ENCODE measurements at places on chromosomes 4 and X.
A peak's percentile ranks its signal among the peaks of the same experiment; 100 is the strongest.

- no peak for DNase-seq
These were observed 1.9 kb downstream of the NPNT start for GRCh38 chr4:105896984-105897775.

DNA sequence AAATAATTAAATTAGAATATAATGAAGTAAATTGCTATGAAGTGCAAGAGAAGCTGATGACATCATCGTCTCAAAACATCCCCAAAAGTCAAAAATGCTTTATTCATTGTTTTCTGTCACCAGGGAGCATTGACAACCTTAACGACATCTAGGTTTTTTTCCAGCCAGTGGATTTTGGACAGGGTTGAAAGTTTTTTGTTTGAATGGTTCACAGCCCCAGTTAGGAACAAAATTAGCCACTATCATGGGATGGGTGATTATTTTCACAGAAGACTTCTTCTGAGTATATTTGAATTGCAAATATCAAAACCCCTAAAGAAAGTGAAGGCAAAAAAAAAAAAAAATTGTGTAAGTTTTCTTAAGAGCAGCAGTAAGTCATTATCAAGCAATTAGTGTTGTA is 826.1 kb downstream of the STPG2 start:
- no peak for DNase-seq

DNA sequence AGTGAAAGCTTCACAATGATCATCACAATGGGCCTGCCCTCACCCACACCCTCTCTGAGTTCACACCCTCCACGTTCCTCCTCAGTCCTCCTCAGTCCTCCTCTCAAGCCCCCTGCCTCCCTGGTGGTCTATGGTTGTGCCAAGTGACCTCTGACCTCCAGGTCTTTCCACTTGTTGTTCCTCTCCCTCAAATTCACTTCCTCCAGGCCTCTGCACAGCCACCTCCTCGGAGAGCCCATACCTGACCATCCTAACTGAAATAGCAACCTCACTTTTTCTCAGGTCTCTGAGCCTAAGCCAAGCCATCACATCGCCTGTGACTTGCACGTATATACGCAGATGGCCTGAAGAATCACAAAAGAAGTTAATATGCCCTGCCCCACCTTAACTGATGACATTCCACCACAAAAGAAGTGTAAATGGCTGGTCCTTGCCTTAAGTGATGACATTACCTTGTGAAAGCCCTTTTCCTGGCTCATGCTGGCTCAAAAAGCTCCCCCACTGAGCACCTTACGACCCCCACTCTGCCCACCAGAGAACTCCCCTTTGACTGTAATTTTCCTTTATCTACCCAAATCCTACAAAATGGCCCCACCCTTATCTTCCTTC is 293.4 kb upstream of the TENM3 start:
- DNase-seq, result no peak

- no peak for DNase-seq
These were observed 136.5 kb upstream of the HS3ST1 start for GRCh38 chr4:11565213-11565612.

DNA sequence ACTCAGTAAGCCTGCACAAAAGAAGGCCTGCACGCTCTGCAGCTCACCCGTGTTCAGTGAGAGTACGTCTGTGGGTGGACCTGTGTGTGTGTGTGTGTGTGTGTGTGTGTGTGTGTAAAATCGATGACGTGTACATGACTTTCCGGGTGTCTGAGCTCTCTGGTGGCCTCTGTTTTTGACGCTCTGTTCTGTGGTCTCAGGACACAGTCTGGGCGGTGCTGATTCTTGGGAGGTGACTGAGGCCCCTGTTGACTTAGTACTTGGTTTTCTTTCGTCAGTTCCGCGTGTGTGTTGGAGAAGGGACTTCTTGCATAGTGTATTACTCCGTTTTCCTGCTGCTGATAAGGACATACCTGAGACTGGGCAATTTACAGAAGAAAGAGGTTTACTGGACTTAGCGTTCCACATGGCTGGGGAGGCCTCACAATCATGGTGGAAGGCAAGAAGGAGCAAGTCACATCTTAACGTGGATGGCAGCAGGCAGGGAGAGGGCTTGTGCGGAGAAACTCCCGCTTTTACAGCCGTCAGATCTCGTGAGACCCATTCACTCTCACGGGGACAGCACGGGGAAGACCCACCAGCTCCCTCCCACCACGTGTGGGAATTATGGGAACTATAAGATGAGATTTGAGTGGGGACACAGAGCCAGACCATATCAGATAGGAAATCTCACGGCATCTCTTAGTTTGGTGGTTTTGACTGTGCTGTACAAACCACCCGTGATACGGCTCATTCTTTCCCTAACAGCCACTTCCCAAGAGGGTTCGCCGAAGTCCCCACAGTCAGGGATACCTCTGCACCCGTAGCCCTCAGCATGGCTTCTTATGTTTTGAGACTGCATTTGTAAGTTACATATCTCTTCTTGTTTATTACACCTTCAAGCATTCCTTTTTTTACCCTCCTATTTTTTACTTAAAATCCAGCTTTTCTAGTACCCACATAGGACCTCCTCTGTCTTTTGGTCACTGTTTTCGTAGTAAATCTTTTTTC is 24.5 kb downstream of the UVSSA start:
- DNase-seq, result no peak

- DNase-seq, result no peak
These were observed 50.1 kb downstream of the YTHDC1 start for GRCh38 chr4:68299492-68300457.

- no peak for DNase-seq
These were observed 174.3 kb upstream of the SFRP2 start for GRCh38 chr4:153963216-153963615.

DNA sequence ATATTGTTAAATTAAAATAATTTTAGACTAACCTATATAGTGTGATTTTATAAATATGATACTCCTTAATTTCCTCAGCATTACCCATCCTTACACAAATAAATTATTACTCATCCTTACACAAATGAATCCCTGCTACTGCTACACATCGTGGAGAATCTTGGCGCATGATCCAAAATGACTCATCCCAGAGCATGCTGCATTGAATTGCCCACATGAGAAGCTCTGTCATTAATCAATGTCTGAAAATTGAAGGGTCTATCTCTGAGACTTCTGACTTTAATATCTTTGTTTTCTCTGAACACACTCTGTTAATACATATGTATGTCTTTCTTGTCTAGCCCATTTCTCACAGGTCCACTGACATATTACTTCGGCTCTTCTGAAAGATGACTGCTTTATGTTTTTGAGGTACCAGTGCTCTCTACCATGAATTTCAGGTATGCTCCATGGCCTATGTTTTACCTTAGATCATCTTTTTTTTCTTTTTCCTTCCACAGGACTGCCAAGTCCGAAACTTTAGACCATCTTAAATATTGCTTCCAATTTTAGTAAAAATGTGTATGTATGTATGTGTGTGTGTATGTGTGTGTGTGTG is 15.7 kb upstream of the DUSP21 start:
- no peak for DNase-seq

DNA sequence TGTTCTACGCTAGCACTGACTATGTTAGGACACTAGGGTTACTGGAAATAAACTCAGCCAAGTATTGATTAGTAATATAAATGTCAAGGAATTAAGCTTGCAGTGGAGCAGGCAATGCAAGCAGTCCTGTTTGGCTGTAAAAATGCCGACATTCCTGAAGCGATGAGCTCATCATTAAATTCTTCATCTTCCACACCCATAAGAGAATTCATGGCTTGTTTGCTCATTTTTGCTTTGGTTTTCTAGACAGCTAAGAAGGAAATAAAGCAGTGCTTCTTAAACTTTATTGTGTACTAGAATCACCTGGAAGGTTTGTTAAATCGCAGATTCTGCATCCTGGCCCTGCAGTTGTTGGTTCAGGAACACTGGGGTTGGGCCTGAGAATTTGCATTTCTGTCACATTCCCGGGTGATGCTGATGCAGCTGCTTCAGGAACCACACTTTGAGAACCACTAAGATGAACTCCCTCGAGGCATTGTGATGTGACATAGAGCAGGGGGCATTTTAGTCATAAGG is 17.8 kb downstream of the ANXA3 start:
- DNase-seq, result peak; percentile 22

DNA sequence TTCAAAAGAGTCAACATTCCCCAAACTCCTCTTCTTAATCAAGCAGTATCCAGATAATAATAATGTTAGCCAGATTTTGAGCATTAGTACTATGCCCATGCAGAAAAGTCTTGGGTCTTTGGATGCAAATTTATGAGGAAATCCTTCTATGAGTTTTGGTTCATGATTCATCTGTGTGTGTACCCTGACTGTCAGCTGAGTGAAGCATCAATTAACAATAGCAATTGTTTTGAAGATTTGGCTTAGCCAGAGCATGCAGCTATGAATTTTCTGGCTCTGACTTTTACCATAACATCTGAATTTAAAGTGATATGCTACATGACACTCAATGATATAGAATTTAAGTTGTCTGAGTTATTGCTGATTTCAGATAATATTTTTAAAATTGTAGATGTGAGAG is 145.8 kb downstream of the KLHL4 start:
- DNase-seq, result no peak

- peak; percentile 13 for DNase-seq
These were observed 78.7 kb downstream of the RBM47 start for GRCh38 chr4:40550948-40551462.

GRCh38 chr4:100103671-100104070 is 86.6 kb downstream of the DDIT4L start:
- DNase-seq, result no peak

- peak; percentile 19 for DNase-seq
These were observed 301.9 kb upstream of the ARSJ start for GRCh38 chr4:114281164-114281960.

DNA sequence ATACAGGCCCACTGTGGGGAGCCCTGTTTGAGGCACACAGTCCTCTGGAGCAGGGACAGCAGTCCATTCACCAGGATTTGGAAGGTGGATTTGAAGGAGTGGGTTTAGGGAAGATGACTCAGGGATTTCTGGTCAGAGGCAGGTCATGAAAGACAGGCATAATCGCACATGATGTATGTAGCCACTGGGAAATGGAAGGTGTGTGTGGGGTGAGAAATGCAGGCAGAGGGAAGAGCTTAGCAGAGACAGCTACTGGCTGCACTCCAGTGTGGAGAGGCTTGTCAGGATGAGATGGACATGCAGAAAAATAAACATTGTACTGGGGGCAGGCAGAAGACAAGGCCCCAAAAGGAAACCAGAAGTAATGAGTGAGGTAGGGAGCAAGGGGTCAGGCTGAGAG is 85.2 kb upstream of the STS start:
- no peak for DNase-seq

GRCh38 chr4:141657550-141658250 is 21.3 kb downstream of the IL15 start:
- no peak for DNase-seq

GRCh38 chr4:20393486-20394100 is 141.9 kb downstream of the SLIT2 start:
- DNase-seq, result peak; percentile 38

- DNase-seq, result no peak
These were observed 68.7 kb upstream of the PRDX4 start for GRCh38 chrX:23598575-23598974.

DNA sequence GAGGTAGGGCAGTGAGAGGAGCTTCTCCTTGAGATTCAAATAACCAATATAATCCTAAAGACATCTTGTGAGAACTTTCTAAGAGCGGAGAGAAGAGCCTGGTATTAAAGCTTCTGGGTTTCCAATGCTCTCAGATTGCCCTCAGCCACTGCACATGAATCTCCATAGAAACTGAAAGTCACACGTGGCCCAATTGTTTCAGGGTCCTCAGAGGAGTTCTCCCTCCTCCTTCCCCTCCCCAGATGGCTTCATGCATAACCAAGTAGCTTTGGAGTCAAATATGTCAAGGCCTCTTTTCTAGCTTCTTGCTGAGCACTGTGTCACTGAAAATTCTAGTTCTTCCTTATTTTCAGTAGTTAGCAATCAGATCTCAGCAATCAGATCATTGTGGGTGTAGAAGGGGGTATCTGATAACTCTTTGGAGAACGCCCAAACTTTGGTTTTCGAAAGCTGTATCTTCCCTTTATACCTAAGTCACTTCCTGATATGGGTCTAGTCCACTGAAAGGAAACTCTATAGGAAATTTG is 2.2 kb downstream of the BTK start:
- no peak for DNase-seq

- DNase-seq, result no peak
These were observed 1.2 kb upstream of the CCNG2 start for GRCh38 chr4:77155631-77156452.

GRCh38 chr4:101885574-101885973 is 95.0 kb downstream of the BANK1 start:
- no peak for DNase-seq

GRCh38 chrX:10617186-10617998 is 3.0 kb downstream of the MID1 start:
- DNase-seq, result no peak

GRCh38 chr4:184762100-184762499 is 28.2 kb upstream of the CENPU start:
- DNase-seq, result no peak

DNA sequence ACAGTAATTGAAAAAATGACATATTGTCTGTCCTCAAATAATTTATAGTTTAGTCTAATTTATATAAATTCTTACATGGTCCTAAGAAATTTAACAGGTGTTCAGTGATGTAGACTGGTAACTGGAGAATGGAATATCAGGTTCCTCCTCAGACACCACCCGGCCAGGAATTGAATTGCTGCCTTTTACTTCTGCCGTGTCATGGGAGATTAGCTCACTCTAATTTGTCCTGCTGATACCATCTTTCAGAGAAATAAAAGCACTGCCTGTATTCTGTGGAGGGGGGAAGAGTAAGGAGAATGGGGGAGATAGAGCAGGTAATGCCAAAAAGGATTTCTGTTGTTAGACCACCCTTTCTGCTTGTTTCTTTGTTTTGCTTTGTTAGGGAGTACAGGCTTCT is 125.2 kb upstream of the KLHL4 start:
- DNase-seq, result no peak

DNA sequence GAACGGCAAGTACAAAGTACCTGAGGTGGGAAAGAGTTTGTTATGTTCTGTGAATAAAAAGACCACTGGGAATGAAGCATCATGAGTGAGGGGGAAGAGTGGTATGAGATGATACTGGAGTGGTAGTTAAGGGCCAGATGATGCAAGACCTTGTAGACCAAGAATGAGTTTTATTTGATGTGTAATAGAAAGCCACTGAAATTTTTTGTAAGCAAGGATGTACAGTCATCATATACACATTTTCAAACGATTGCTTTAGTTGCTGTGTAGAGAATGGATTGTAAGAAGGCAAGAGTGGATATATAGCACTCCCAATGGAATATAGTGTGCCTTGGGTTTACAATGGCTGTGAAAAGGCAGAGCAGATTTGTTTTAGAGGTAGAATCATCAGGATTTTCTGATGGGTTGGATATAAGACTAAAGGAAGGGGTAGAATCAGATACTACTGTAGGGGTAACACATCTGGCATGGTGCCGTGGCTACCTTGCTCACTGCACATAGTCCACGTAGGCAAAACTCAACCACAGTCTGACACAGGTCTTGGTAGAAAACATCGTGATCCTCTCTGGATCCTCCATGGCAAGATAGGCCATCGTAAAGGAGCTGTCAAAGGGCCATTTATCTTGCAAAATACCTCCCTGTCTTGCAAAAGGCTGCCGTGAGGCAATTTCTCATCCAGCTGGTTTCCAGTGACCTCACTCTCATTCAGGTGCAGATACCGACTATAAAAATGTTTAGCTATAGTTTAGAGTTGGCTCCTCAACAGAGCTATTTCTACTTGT is 14.9 kb downstream of the TIFA start:
- DNase-seq, result no peak

GRCh38 chr4:130747842-130748241 is 1651.9 kb downstream of the C4orf33 start:
- no peak for DNase-seq

Measured in hindlimb muscle (tissue), 1 donor.